ENCODE measurements at places on chromosomes 2 and 18. TPM values are rescaled to one million over a fixed set of nuclear protein-coding genes. Genes with fewer than 3 reads are reported as not detected.

GRCh38 chr2:134273256-134273983 lies 19.5 kb downstream of the MGAT5 start:
- H3K4me1 ChIP-seq = peaks cover 12% of the 10 kb centered on the region
- H3K27me3 ChIP-seq = no peaks in the 10 kb centered on the region
- peaks cover 2% of the 10 kb centered on the region for H3K36me3 ChIP-seq
- H3K27ac ChIP-seq = no peak overlapping the region

- H3K4me1 ChIP-seq = no peaks in the 10 kb centered on the region
- H3K27me3 ChIP-seq = no peaks in the 10 kb centered on the region
- H3K4me3 ChIP-seq = no peak overlapping the region
- no peak for DNase-seq
- no peak overlapping the region for H3K27ac ChIP-seq
Observed at GRCh38 chr2:10001586-10001985, 41.8 kb upstream of the KLF11 start.

DNA sequence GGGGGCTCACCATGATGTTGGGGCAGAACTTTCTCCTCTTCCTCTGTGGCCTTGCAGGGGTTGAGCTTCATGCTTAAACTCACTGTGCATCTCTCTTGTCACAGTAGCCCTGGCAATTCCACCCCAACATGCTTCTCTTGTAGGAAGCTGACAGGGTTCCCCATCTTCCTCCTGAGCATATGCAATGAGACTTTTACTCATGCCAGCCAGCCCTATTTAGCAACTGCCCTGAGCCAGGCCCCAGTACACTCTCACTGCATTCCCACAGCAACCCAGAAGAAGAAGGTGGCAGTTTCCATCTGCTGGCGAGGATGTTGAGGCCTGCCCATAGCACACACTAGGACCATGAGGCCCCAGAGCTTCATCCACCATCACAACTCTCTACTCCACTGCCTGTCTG lies 72.2 kb upstream of the TEX51 start:
- DNase-seq = no peak
- H3K27me3 ChIP-seq = peaks cover 4% of the 10 kb centered on the region
- H3K4me3 ChIP-seq = no peak overlapping the region
- H3K36me3 ChIP-seq = no peaks in the 10 kb centered on the region
- no peak overlapping the region for H3K27ac ChIP-seq
- H3K4me1 ChIP-seq = no peaks in the 10 kb centered on the region

DNA sequence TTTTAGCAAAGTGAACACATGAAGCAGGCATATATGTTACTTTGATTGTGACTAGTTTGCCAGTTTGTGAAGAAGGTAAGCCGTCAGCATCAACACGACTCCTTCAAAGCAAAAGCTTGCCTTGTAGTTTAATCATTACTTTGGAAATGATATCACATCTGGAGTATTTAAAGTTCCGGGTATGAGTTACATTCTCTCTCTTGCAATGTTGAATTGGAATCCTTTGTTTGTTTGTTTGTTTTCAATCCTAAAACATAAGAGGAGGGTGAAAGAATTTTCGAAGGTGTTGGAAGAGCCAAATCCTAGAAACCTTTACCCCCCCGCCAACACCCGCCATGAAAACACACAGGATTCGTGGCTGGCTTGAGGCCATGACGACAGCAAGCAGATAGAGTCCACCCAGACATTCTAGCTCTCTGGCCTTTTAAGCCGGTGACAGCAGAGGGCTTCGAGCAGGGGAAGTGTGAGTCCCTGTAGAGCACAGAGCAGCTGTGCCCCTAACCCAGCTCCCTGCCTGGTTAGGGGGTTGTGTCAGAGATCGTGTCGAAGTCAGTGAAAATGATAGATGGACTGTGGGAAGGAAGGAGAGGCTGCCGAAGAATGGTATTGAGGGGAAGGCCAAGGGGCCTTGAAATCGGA lies 103.8 kb upstream of the SMIM21 start:
- H3K27me3 ChIP-seq = no peaks in the 10 kb centered on the region
- H3K36me3 ChIP-seq = no peaks in the 10 kb centered on the region
- DNase-seq = no peak
- H3K27ac ChIP-seq = no peak overlapping the region
- H3K4me3 ChIP-seq = no peak overlapping the region
- peaks cover 11% of the 10 kb centered on the region for H3K4me1 ChIP-seq

- H3K27ac ChIP-seq = no peak overlapping the region
- peaks cover 34% of the 10 kb centered on the region for H3K4me1 ChIP-seq
- H3K27me3 ChIP-seq = no peaks in the 10 kb centered on the region
- no peak for DNase-seq
- H3K36me3 ChIP-seq = peaks cover 26% of the 10 kb centered on the region
Observed at GRCh38 chr2:11286749-11287148, 57.7 kb downstream of the ROCK2 start.

DNA sequence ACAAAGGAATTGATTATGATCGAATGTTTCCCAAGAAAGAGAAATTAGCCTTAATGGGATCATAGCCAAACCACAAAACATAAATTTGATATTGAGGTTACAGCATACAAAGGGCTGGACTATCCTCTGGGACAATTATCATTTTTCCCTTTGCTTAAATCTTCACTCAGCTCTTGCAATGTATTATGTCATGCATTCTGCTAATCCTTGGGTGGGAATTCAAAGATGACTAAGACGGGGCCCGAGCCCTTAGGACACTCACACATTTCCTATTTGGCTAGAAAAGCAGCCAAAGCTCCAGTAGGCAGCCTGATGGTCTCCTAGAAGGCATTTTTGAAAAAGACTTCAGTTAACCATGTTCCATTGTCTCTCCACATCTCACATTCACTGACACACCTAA lies 17.2 kb upstream of the NMI start:
- H3K4me3 ChIP-seq = no peak overlapping the region
- H3K27me3 ChIP-seq = no peaks in the 10 kb centered on the region
- no peaks in the 10 kb centered on the region for H3K36me3 ChIP-seq
- H3K27ac ChIP-seq = peak overlapping the region; percentile 76
- peaks cover 29% of the 10 kb centered on the region for H3K4me1 ChIP-seq

- no peak overlapping the region for H3K4me3 ChIP-seq
- peaks cover 6% of the 10 kb centered on the region for H3K4me1 ChIP-seq
- no peak for DNase-seq
- H3K36me3 ChIP-seq = peaks cover 26% of the 10 kb centered on the region
- no peak overlapping the region for H3K27ac ChIP-seq
Observed at GRCh38 chr2:26380281-26380680, 21.4 kb upstream of the DRC1 start.

DNA sequence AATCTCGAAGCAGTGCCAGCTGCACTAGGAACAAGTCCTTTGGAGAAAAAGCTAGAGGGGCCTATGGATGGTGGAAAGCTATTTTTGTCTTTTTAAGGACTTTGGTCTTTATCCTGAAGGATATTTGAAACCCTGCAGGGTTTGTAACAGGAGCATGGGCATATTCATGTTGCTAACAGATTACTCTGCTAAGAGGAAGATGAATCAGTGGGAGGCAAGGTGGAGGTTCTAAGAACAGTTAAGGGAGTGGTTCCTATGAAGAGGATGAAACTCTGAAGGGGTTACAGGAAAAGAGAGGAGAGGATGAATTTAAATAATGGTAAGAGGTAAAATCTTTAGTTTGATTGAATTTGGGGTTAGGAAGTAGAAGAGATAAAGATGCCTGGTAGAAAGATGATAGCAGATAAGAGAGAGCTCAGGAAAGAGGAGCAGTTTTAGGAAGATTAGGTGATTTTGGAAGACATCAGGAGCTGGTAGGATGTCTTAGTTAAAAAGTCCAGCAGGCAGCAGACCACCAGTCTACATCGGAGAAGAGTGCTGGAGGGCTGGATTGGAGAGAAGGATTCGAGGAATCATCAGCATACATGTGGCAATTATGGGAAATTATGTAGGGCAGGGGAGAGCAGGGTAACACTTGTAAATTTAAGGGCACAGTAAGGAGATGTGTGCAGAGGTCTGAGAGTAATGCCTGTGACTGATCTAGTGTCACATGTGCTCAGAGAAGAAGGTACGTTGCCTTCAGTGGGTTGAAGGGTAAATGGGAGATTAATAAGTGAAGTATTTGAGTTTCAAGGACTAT lies 39.3 kb upstream of the C1GALT1C1L start:
- H3K36me3 ChIP-seq = peaks cover 6% of the 10 kb centered on the region
- H3K4me1 ChIP-seq = peaks cover 3% of the 10 kb centered on the region
- no peak for DNase-seq

- DNase-seq = no peak
- H3K36me3 ChIP-seq = no peaks in the 10 kb centered on the region
- no peaks in the 10 kb centered on the region for H3K4me1 ChIP-seq
- H3K4me3 ChIP-seq = no peak overlapping the region
- H3K27ac ChIP-seq = no peak overlapping the region
- H3K27me3 ChIP-seq = peaks cover 19% of the 10 kb centered on the region
Observed at GRCh38 chr2:75896779-75897366, 186.2 kb upstream of the GCFC2 start.

- no peaks in the 10 kb centered on the region for H3K36me3 ChIP-seq
- H3K4me3 ChIP-seq = no peak overlapping the region
- H3K27ac ChIP-seq = no peak overlapping the region
- no peak for DNase-seq
Observed at GRCh38 chr2:158687315-158687714, 107.8 kb upstream of the DAPL1 start.

PRSS56 gene
- total RNA-seq = not detected

CPO gene
- total RNA-seq = not detected

RHOB gene
- total RNA-seq = 191 TPM

RAB17 gene
- 0.68 TPM for total RNA-seq

WNT10A gene
- not detected for total RNA-seq

HOXD12 gene
- total RNA-seq = not detected

PROKR1 gene
- not detected for total RNA-seq

Measured in chondrocyte (in vitro differentiated cells).